ENCODE measurements at places on chromosomes 4 and X.

- DNase-seq = peak; percentile 28
Observed at GRCh38 chr4:8854931-8855330, 16.7 kb downstream of the HMX1 start.

DNA sequence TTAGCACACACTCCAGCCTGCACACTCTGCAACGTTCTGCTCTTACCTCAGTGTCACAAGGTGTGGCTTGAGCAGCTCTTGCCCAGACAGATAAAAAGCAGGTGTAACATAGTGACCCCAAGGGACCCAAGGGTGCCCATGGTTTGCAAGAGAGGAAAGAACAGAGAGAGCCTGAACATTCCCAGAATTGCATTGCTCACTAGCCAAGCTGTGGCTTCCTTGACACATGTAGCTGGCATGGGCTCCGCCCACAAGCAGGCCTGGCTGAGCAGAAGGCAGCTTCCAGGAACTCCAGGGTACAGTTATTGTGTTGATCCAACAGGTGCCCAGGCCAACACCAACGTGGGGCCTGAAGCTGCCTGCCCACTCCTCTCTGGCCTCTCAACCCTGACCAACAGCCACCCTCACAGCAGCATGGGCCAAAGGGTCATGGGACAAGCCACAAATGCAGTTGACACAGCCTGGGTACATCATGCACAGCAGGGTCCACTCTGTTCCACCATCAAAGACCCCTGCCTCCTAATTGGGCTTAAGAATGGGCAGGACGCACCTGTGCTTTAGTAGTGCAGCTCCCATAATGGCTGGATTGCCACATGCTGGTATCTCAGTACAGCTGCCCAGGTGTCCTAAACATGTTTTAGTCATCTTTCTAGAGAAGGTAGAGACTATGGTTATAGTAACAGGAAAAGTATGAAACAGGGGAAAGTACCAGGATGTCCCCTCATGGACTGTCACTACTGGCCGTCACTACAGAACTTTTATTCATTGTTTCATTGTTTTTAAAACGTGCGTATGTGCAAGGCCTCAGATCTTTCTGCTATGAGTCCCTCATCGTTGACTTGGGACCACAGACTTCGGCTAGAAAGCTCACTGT lies 73.7 kb upstream of the ACSL1 start:
- no peak for DNase-seq

DNA sequence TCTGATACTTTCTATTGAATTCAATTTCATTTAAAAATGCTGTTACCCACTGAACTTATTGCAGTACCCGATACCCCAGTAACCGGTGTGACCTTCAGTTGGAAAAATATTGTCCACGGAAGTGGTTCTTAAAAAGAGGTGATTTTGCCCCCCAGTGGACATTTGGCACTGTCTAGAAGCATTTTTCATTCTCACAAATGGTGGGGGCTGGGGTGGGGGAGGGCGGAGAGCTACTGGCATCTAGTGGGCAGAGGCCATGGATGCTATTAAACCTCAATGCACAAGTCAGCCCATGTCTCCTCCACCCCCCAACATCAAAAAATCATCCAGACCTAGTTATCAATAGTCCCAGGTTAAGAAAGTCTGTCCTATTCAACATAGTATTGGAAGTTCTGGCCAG lies 19.6 kb upstream of the CHM start:
- no peak for DNase-seq

- no peak for DNase-seq
Observed at GRCh38 chrX:96621811-96622210, 62.8 kb upstream of the DIAPH2 start.

DNA sequence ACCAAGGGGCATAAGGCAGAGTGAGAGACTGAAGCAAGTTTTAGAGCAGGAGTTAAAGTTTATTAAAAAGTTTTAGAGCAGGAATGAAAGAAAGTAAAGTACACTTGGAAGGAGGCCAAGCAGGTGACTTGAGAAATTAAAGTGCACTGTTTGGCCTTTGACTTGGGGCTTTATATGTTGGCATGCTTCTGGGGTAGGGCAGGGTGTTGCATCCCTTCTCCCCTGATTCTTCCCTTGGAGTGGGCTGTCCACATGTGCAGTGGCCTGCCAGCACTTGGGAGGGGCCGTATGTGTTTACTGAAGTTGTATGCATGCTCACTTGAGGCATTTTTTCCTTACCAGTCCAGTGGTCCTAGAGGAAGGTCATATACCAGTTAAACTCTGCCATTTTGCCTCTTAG lies 35.3 kb upstream of the GPR173 start:
- no peak for DNase-seq

GRCh38 chr4:12873351-12873750 lies 610.8 kb downstream of the RAB28 start:
- no peak for DNase-seq

DNA sequence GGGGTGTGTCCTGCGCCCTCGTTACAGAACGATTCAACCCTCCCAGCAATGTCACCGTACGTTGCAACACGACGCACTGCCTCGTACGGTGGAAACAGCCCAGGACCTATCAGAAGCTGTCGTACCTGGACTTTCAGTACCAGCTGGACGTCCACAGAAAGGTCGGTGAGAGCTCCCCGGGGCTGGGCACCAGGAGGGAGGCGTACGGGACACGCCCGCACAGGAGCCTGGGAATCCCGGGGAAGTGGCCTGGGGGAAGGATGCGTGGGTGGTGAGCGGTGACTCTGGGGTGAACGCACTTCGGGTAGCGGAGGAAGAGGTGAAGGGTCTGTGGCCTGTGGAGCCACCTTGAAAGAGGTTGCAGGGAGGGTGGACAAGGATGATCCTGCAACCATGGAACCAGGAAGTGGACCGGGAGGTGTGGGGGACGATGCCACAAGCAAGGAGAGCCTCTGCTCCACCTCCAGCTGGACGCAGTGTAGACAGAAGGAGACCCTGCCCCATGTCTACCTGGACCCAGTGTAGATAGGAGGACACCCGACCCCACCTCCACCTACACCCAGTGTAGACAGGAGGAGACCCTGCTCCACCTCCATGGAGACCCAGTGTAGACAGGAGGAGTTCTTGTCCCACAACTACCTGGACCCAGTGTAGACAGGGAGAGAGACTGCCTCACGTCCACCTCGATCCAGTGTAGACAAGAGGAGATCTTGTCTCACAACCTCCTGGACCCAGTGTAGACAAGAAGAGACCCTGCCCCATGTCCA lies 25.9 kb downstream of the CSF2RA start:
- no peak for DNase-seq

GRCh38 chr4:166335256-166335938 lies 462.4 kb downstream of the TLL1 start:
- no peak for DNase-seq

GRCh38 chr4:25320773-25321172 lies 8.2 kb downstream of the ZCCHC4 start:
- DNase-seq = no peak

DNA sequence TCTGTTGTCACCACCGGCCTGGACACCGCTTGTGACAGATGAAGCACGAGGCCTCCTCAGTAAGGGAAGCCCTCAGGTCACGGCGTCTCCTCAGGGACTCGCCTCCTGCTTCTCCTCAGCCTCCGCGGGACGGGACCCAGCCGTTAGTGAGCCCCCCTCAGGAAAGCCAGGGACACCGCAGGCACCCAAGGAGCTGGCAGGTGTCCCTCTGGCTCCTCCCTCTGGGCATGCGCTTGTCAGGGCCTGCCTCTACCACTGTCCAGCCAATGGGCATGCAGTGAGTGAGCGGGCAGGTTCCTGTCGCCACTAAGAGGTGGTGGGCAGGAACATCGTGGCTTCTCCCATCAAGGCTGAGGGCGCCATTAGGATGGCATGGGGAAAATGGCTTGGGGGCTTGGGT lies 23.5 kb upstream of the CT55 start:
- DNase-seq = no peak

DNA sequence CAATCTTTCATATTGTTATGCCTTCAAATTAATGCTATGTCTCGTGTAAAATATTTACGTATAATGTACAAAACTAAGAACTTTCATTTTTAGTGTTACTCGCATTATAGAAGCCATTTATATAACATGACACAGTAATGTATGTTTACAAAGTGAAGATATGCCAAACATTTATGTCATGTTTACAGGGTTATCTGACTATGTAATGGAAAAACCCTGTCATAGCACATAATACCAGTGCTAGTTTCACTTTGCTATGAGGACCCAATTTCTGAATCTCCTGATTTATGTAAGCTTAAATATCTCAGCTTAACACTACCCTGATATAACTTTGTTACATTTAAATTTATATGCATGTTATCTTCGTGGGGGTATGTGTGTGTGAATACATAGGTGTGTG lies 233.1 kb downstream of the FAT4 start:
- no peak for DNase-seq

GRCh38 chr4:38310446-38311043 lies 350.3 kb downstream of the PTTG2 start:
- no peak for DNase-seq

DNA sequence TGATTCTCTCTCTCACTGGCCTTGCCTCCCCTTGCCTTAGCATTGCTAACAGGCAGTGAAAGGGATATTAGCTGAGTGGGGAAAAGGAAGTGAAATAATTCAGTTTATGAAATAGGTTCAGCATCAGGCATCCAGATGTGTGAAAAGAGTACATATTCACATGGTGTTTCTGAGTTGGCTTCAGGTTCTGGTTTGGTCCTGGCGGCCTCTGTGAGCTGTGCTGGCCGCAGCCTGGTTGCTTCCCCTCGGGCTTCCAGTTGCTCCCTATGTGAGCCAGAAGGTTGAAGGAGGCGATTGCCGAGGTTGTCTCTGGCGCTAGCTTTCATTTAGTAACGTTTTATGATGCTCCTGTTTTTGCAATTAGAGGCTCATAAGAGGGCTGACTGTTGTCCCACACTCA lies 99.1 kb upstream of the TLR2 start:
- DNase-seq = no peak

All from cardiac muscle cell (in vitro differentiated cells and primary cell).